Fibroblast of skin of right quadriceps (primary cell): ENCODE measurements at places on chromosomes 5 and 9.

DNA sequence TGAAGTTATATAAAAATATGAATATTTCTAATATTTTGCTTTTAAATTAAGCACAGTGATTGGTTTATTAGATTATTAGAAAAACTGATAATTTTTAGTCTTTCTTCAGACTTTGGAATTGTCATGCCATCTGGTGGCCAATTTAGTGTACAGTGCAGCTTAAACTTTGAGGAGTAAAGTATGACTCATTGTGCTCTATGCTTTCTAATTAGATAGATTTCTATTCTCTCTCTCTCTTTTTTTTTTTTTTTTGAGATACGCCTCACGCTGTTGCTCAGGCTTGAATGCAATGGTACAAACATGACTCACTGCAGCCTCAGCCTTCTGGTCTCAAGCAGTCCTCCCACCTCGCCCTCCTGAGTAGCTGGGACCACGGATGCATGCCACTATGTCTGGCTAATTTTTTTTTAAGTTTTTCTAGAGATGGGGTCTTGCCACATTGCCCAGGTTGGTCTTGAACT lies 42.1 kb upstream of the GPR21 start:
- DNase-seq: peak; percentile 93

GRCh38 chr5:135386886-135387628 lies 12.0 kb downstream of the MACROH2A1 start:
- DNase-seq: peak; percentile 93

DNA sequence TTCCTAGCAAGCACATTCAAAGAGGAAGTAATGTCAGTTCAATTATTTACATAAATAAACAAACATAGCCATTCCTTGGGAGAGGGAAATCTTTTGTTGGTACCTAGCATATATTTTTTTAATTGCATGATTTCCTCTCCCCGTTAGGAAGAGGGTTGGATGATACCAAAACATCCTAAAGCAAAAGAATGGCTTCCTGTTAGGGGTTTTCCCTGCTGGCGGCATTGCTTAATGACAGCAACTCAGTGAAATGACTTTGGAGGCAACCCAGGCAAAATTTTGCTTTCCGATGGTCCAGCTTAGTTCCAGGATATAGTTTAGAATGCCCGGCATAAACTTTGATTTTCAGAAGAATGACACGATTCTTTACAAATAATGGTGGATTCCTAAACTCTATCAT lies 73.2 kb downstream of the MAT2B start:
- no peak for DNase-seq

- no peak for DNase-seq
Measured at GRCh38 chr5:119095611-119096010, 24.7 kb downstream of the DMXL1 start.

GRCh38 chr5:139808481-139809330 lies 13.1 kb downstream of the PSD2 start:
- DNase-seq: peak; percentile 39

GRCh38 chr9:128191406-128192046 lies at the start of gene CIZ1:
CIZ1 (minus strand) TSS chr9:128191572; CDS start chr9:128190857, 715 bp downstream.
- peak; percentile 74 for DNase-seq

DNA sequence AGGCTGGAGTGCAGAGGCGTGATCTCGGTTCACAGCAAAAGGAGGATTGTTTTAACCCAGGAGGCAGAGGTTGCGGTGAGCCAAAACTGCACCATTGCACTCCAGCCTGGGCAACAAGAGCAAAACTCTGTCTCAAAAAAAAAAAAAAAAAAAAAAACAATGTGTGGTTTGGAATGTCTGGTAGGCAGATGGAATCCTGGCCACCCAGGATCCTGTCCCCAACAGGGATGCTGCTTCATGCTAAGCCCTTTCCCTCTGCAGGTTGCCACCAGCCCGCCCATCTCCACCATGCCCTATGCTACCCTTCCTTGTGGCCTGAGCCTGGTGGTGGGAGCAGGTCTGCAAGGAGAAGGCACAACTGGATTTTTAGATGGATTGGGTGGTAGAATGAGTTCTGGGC lies 129.7 kb upstream of the HAND1 start:
- DNase-seq: no peak

DNA sequence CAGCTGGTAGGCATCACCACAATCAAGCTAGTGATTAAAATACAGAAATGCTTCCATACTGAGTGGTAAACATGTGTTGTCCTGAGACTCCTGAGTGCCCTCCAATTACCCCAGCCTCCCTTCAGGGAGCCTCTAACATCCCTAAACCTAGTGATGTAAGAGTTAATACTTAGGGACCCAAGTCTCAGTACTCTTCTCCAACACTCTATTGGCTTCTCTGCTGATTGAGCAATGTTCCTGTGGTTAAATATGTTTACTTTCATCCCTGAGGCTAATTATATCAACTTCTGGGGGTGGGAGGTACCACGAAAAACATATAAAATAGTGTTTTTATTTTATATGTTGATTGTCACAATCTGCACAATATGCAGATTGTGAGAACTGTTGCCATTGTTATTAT lies 5.0 kb downstream of the GRXCR2 start:
- no peak for DNase-seq

DNA sequence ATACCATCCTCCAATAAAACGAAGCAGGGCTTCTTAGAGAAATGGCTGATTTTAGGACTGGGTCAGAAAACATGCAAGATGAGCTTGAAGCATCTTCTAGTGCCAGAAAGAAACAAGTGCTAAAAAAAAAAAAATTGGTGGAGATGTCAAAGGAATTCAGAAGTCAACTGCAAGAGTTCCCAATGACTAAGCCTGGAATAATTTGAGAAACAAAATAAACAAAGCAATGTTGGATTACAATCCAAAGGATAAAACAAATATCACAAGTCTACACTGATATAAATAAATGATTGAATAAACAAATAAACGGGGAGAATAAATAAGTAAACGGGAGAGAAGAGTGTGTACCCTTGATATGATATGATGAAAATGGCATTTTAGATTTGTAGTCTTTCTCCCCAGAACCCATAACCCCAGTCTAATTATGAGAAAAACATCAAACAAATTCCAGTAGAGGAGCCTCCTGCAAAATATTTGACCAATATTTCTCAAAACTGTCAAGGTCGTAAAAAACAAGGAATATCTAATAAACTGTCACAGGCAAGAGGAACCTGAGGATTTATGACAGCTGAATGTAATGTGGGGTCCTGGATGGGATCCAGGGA lies 63.5 kb upstream of the CCL21 start:
- no peak for DNase-seq

GRCh38 chr9:99266255-99267023 lies 44.4 kb downstream of the SEC61B start:
- DNase-seq: peak; percentile 71

DNA sequence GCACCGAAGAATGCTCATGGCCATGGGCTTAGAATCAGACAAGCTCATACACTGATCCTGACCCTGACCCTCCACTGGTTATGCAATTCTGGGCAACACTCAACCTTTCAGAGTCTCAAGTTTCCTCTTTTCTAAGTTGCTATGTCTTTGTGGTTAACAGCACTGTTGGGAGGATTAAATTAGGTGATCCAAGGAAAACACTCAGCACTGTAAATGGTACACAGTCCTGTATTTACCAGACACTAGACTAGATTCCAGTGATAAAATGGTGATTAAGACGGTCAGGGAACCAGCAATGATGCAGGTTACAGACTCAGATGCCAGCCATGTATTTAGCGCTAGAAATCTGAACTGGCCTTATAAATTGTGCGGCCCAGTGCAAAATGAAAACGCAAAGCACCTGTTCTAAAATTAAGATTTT lies 8.1 kb downstream of the ARL15 start:
- peak; percentile 25 for DNase-seq

- DNase-seq: no peak
Measured at GRCh38 chr5:117144086-117144485, 569.5 kb upstream of the SEMA6A start.

DNA sequence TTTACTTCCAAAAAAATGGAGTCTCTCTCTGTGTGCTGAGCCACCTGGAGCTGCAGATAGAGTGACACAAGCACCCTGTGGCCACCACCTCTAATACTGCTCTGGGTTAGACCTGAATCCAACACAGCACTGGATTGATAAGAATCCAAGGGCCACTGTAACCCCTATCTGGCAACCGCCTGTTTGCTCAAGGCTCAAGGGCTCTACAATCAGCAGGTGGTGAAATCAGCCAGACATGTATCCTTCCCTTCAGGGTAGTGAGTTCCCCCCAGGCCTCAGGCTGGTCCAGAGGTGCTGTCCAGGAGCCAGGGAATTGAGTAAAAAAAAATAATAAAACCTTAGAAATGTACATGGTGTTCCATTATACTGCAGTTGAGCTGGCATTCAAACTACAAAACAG lies 509.0 kb downstream of the KIF4B start:
- no peak for DNase-seq

DNA sequence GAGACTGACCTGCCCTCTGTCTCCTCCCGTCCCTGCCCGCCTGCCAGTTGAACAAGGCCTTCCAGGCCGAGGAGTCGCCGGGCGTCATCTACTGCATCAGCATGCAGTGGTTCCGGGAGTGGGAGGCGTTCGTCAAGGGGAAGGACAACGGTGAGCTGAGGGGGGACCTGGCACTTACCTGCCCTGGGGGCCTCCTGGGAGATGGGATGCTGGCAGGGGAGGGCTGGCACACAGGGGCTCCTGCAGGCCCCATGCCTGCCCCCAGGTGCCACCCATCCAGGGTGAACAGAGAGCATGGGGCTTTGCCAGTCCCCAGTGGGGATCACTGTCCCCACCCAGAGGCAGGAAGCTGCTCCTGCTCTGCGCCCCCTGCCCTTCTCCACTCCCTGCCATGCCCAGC lies 43.0 kb downstream of the USP20 start:
- DNase-seq: no peak

DNA sequence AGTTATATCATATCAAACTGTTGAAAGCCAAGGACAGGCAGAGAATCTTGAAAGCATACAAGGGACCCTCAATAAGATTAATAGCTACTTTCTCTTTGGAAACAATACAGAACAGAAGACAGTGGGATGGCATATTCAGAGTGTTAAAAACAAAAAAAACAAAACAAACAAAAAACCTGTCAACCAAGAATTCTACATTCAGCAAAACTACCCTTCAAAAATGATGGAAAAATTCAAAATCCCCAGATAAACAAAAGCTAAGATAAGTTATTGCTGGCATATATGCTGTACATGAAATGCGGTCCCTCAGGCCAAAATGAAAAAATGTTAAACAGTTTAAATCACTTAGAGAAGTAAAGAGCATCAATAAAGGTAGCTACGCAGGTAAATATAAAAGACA lies 425.1 kb downstream of the ACTL7B start:
- no peak for DNase-seq

DNA sequence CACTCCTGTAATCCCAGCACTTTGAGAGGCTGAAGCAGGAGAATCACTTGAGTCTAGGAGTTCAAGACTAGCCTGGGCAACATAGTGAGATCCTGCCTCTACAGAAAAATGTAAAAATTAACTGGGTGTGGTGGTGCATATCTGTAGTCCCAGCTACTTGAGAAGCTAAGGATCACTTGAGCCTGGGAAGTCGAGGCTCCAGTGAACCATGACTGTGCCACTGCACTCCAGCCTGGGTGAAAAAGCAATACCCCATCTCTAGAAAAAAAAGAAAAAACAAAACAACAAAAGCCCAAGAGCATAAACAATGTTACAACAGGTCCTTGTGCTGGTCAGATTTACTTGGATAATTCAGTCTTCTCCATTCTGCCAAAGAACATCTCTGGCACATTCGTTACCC lies 44.3 kb upstream of the TGFBR1 start:
- no peak for DNase-seq
